Stimulated activated CD4-positive, alpha-beta T cell treated with anti-CD3 and anti-CD28 coated beads, Interleukin-15, amount 100 ng/mL, for 1 hour (primary cell): ENCODE measurements at places on chromosomes 5 and 9.
A peak's percentile ranks its signal among the peaks of the same experiment; 100 is the strongest.

- peak; percentile 25 for DNase-seq
Measured at GRCh38 chr5:132427281-132428146, 58.0 kb downstream of the SLC22A5 start.

- no peak for DNase-seq
Measured at GRCh38 chr9:101478444-101478843, 42.9 kb upstream of the ALDOB start.

GRCh38 chr5:151597749-151598148 is 6.6 kb upstream of the FAT2 start:
- no peak for DNase-seq

- no peak for DNase-seq
Measured at GRCh38 chr5:76592692-76593091, 30.5 kb downstream of the F2RL2 start.

- no peak for DNase-seq
Measured at GRCh38 chr5:10333154-10334006, 20.1 kb upstream of the MARCHF6 start.

DNA sequence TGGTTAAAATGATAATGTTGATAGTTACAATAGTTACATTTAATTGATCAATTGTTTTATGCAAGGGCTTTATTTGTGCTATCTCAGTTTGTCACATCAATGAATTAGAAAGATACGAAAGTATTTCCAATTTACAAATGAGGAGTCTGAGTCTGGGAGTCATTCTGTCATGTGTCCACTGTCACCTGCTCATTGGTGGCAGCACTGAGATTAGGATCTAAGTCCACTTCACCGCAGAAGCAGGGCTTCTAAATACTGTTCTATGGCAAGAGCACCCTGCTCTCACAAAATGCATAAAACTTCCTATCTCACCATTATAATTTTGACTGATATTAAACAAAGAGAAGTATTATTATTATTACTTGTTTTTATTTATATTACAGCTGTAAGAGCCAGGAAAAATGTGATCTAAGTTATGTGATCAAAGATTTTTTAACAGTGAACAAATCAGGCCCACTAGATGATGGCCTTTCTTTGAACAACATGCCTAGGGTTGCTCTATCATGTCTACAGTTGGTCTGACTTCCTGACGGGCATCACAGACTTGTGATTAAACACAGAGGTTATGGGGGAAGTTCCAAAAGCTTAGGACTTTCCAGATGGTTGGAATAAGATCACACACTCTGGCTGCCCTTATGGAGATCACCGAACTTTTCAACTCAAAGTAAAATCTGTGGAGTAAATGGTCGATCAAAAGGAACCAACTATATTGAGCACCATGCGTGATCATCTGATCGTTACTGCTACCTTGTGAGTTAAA is 15.1 kb downstream of the TLR4 start:
- DNase-seq = no peak

DNA sequence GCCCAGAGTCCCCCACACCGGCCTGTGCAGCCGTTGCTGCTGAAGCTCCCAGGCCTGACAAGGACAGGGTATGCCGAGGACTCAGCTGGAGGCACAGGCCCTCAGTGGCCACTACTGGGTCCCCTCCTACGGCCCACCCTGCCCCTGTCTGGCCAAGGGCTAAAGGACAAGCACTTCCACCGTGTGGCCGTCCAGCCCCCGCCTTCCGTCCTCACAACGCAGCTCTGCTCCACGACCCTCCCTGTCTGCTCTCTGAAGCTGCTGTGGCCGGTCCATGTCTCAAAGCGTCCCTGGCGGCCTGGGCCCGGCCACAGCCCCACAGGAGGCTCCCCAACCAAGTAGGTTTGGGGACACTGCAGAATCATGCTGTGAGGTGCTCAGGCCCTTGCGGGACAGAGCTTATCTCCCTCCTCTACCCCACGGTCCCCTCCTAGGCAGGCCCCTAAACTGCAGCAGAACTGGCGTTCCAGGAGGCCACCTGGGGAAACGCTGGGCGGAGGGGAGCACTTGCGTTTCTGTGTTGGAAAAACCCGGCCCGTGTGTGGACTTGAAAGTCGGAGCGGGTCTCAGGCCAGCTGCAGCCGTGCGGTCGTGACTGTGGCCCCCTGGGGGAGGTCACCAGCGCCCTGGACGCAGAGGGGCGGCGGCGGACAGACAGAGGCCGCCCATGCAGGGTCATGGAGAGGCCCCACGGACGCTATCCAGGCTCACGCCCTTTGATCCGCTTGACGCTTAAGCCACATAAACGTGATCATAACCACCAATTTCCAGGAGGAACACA is 45.6 kb downstream of the NKD2 start:
- no peak for DNase-seq

GRCh38 chr9:83670381-83670780 is 37.4 kb downstream of the UBQLN1 start:
- no peak for DNase-seq

GRCh38 chr9:70352802-70353201 is 61.7 kb downstream of the KLF9 start:
- no peak for DNase-seq

DNA sequence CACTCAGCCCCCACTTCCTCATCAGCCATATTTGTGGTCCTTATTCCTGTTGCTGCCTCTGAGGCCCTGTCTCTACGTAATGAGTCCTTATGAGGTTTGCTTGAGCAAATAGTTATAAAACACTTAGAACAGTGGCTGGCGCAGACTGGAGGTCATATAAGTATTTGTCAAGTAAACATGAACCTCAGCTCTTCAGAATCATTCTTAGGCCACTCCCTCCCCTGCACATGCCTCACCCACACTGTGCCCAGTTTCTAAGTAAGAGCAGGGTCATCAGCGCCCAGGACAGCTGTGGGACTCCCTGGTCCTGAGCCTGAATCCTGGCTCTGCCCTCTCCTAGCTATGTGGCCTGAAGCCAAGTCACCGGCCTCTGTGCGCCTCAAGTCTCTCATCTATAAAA is 4.0 kb downstream of the ST6GALNAC4 start:
- DNase-seq = no peak

DNA sequence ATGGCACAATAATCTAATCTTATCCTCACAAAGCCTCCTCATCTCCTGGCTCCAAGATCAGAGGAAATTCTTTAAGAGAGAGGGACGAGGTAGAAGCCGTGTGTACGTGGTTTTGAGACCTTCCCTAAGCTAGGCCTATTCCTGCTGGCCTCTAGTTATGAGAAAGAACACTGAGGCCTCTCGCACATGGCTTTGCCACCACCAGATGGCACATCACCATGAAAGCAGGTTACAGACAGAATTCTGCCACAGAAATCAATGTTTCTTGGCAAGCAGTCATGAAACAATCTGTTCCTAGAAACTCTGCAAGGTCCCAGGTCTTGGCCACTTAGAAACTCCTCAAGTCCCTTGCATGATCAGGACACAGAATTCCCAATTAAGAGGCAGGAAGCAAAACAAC is 268.2 kb upstream of the TAS2R1 start:
- DNase-seq = no peak

DNA sequence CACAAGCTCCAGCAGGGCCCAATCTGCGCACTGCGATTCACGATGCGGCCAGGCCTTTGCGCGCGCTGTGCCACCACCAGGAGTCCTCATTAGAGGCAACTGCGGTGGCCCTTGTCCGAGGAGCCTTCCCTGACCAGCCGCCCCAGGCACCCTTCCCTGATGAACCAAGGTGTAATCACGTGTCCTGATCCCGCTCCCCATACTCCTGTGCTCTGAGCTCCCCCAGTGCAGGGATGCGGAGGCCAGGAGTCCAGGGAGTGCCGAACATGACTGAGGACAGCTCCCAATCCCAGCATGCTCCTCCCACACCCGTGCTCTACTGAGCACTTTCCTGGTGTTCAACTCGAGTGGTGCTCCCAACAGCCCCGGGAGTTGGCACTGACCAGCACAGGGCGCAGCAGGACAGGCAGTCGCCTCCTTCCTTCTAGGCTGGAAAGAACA is 134.8 kb downstream of the ZNF354C start:
- no peak for DNase-seq

GRCh38 chr9:129172816-129173215 is 5.2 kb downstream of the IER5L start:
- no peak for DNase-seq

DNA sequence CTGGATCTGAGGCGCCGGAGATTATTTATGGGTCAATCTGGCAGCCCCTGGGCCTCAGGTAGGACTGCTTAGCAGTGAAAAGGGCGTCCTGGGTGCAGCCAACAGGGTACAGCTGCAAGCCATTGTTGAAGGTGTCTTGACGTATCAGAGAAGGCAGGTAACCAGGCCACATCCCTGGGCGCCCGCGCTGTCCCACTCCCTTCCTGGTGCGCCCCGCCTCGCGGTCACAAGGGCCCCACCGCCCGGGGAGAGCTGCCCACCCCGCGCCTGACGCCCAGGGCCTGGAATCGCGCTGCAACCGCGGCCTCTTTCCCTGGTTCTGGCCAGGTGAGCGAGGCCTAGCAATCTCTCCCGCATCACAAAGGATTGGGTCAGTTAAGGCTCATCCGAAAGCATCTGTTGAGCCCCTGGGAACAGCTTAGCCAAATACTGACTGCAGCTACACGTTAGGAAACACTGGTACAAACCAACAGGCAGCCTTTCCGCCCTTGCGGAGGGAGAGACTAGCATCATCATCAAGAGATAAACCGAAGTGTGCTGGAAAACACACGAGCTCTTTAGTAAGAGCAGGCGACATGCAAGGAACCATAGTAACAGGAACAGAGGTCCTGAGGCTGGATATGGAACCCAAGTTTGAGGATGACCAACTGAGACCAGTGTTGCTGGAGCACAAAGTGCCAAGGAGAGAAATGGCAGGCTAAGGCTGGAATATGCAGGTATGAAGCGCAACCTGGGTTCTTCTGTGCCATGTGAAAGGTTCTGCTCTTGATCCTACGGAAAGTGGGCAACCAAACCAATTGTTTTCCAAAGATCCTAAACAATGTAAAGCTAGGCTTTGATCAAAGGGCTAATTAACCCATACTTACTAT is 3.6 kb downstream of the RPS23 start:
- DNase-seq = no peak

DNA sequence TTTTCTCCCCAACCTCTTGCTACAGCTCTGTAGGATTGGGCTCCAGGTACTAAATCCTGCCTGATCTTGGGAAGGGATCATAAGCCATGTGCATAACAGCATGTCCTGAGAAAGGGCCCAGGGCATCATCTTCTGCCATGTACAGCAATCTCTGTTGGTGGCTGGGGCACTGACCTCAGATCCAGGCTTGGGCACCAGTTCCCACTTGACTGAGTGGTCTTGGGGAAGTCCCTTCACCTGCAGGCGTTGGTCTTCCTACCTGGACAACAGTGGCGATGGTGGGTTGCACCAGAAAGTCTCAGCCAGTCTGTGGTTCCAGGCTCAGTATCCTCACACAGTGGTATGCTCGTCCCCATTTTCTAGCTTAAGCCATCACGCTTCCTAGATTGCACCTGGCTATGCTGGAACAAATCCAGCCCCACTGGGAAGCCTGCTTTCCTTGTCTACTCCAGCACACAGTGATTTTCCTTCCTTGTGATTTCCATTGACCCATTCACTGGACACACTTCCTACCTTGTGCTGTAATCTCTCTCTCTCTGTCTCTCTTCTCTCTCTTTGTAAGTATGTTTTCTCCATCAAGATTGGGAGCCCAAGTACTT is 121.7 kb upstream of the PITX1 start:
- DNase-seq = no peak

- no peak for DNase-seq
Measured at GRCh38 chr5:115050866-115051265, 118.8 kb downstream of the TRIM36 start.

GRCh38 chr5:72036951-72037350 is 70.3 kb upstream of the MAP1B start:
- no peak for DNase-seq

- no peak for DNase-seq
Measured at GRCh38 chr5:98993512-98993911, 64.7 kb upstream of the CHD1 start.

- DNase-seq = no peak
Measured at GRCh38 chr5:112116371-112116770, 302.7 kb downstream of the EPB41L4A start.

GRCh38 chr9:98324801-98325200 is 69.4 kb upstream of the TBC1D2 start:
- DNase-seq = no peak

DNA sequence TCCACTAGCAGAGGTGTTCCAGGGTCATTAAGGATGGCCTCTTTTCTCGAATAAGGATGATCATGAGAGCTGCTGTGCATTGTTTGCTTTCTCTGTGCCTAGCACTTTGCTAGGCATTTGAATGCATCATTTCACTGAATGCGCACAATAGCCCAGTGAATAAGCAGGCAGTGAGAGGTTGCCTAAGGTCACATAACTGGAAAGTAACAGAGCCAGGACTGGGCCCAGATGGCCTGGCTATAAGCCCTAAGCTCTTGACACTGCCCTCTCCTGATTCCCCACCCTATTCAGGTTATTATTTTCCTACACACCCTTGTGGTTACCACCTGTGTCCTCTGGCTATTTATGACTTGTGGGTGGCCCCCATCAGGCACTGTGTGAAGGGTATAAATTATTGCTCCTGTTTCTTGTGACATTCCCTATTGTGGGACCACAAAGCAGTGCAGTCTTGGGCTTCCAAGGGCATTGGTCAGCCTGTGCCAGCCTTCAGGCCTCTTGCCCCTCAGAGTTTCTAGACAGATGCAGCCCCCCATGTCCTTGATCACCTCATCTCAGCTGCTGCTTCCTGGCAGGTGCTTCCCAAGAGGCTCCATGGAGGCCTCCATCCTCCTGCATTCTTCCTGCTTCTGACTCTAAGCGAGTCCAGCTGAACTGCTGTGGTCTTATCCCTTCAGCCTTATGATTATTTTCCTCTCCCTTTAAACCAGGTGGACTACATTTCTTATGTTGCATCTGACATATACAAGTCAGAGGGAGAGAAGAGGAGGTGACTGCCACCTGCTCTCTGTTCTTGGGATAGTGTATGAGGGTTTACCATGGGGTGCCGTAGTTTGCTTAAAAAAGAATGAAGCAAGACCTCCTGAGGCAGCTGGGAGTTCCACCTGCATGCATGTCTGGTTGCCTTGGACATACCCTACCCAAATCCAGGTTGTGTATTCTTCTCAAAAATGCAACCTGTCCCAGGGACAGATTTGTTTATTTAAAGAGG is 47.6 kb downstream of the ANGPTL2 start:
- DNase-seq = no peak

- no peak for DNase-seq
Measured at GRCh38 chr5:149804478-149805450, 74.7 kb downstream of the PPARGC1B start.

- no peak for DNase-seq
Measured at GRCh38 chr9:27537027-27537435, 7.4 kb upstream of the MOB3B start.

- no peak for DNase-seq
Measured at GRCh38 chr5:143890487-143890886, 78.5 kb downstream of the HMHB1 start.

DNA sequence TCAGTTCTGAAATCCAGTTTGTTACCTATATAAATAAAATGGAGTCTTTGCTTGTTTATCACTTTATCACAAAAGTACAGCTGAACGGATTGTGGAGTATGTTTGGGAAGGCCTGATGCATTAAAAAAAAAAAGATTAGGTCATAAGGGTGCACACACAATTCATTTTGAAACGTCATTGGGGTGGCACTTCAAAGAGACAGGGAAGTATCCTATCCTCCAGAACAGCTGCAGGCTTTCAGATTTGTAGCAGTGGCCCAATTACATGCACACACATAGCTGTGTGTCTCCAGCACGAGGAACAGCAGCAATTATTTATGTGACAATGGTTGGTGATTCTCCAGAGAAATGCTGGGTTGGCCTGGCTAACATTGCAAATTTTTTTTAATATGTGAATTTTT is 46.8 kb upstream of the FER start:
- DNase-seq = no peak

GRCh38 chr5:86320266-86320665 is 297.5 kb upstream of the COX7C start:
- DNase-seq = no peak

- no peak for DNase-seq
Measured at GRCh38 chr5:123387313-123387712, 35.9 kb downstream of the CEP120 start.
